ENCODE measurements at places on chromosomes 2 and 18.
A peak's percentile ranks its signal among the peaks of the same experiment; 100 is the strongest.

- H3K27me3 ChIP-seq: peaks cover 5% of the 10 kb centered on the region
- H3K4me3 ChIP-seq: no peak overlapping the region
Measured at GRCh38 chr18:45658756-45659155, 43.5 kb downstream of the SLC14A2 start.

GRCh38 chr2:45930396-45930792, 278.9 kb downstream of the PRKCE start:
- DNase-seq: no peak
- H3K4me3 ChIP-seq: no peak overlapping the region
- H3K4me1 ChIP-seq: no peaks in the 10 kb centered on the region
- no peaks in the 10 kb centered on the region for H3K27me3 ChIP-seq

GRCh38 chr2:108616318-108616717, 82.0 kb downstream of the LIMS1 start:
- H3K4me3 ChIP-seq: peak overlapping the region; percentile 47
- H3K27me3 ChIP-seq: no peaks in the 10 kb centered on the region
- peaks cover 98% of the 10 kb centered on the region for H3K4me1 ChIP-seq
- H3K36me3 ChIP-seq: peaks cover 12% of the 10 kb centered on the region
- peak overlapping the region; percentile 64 for H3K27ac ChIP-seq

DNA sequence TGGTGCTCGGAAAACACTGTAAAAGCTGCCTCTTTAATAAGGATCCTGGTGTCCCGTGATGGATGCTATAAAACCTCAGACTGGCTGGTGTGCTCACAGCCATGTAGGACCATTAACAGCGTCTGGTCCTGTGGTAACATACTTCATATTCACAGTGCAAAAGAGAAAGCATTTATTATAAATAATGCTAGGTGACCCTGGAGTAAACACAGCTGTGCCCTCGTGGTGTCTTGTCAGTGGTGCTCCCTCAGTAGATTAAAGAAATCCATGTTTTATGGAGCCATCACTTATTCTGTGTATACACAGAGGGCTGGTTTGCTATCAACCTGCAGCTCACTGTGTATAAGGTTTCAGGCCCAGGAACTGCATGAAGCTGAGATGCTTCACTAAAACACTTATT, 106.9 kb downstream of the CDK15 start:
- H3K36me3 ChIP-seq: no peaks in the 10 kb centered on the region
- H3K27ac ChIP-seq: no peak overlapping the region
- peaks cover 9% of the 10 kb centered on the region for H3K27me3 ChIP-seq
- H3K4me3 ChIP-seq: no peak overlapping the region

GRCh38 chr2:1437101-1437500, 23.8 kb downstream of the TPO start:
- no peak overlapping the region for H3K4me3 ChIP-seq
- H3K4me1 ChIP-seq: no peaks in the 10 kb centered on the region
- no peaks in the 10 kb centered on the region for H3K36me3 ChIP-seq
- DNase-seq: no peak
- H3K27ac ChIP-seq: no peak overlapping the region

DNA sequence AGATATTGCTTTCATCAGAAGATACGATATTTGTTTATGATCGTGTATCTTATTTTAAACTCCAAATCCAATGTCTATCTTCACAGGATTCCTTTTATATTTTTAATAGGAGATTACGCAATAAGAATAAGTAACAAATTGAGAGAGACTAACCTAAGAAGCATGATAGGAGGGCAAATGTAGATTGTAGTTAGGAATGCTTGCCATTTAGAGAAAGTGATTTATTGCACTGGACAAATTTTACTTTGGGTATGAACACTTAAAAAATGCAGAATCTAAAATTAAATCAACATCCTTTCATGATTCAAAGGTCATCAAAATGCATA, 563.4 kb upstream of the POU3F3 start:
- H3K27me3 ChIP-seq: no peaks in the 10 kb centered on the region
- DNase-seq: no peak
- H3K36me3 ChIP-seq: no peaks in the 10 kb centered on the region

Data from activated T-helper 1 cell treated with anti-CD3 and anti-CD28 coated beads, Interleukin-12 subunit alpha, Interleukin-12 subunit beta, Interleukin-2, Interleukin-4 antibody, amounts not matched to agents 30 ng/mL and 10 ng/mL and 1 ng/mL, durations not matched to agents 14 hours and 24 hours and 36 hours (primary cell).